ENCODE measurements at places on chromosomes 5 and 9.
A peak's percentile ranks its signal among the peaks of the same experiment; 100 is the strongest.

GRCh38 chr9:96006961-96007360 is 131.5 kb downstream of the ERCC6L2 start:
- no peak for DNase-seq

GRCh38 chr5:92470770-92471169 is 1087.7 kb upstream of the ARRDC3 start:
- no peak for DNase-seq

DNA sequence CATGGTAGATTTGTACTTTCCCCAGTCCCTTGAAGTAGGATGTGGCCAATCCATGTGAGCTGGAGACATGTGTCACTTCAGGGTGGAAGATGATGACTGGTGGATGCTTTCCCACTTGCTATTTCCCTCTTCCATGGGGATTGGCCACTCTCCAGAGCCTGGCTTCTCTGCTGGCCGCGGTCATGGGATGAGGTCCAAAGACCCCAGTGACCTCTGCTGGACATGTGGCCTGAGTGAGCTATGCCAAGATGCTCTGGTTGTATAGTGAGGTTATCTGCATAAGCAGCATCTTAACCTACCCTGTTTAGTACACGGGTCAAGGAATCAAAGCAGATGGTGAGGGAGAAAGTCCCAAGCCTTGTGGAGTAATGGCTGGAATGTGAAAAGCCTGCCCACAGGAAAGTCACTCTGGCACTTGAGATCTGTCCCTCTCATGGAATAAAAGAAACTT is 47.1 kb downstream of the SH3PXD2B start:
- DNase-seq, result peak; percentile 55

- no peak for DNase-seq
Measured at GRCh38 chr9:124164811-124165210, 92.9 kb upstream of the NEK6 start.

- no peak for DNase-seq
Measured at GRCh38 chr5:156137071-156137869, 189.7 kb upstream of the SGCD start.
